CD8-positive, alpha-beta memory T cell (primary cell): ENCODE measurements at places on chromosomes 7 and 10. TPM values are rescaled to one million over a fixed set of nuclear protein-coding genes. Genes with fewer than 3 reads are reported as not detected.

DNA sequence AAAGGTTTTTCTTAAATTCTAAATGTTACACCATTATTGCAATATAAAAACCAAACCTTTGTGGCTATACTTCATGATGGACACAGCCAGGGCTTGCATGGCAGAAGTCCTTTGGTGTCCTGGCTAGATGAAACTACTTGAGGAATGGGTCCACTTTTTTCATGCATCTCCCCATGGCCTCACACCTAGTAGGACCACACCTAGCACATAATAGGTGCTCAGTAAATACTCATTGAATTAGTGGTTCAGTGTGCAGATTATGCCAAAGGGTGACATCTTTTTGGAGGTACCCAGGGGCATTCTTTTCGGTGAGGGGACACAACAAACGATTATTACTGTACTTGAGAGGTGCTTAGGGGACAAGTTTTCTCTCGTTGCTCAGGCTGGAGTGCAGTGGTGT lies 20.7 kb upstream of the SRGN start:
- DNase-seq, result no peak
- peaks cover 2% of the 10 kb centered on the region for H3K4me1 ChIP-seq
- no peaks in the 10 kb centered on the region for H3K36me3 ChIP-seq
- no peak overlapping the region for H3K27ac ChIP-seq
- no peak overlapping the region for H3K4me3 ChIP-seq
- no peaks in the 10 kb centered on the region for H3K27me3 ChIP-seq

DNA sequence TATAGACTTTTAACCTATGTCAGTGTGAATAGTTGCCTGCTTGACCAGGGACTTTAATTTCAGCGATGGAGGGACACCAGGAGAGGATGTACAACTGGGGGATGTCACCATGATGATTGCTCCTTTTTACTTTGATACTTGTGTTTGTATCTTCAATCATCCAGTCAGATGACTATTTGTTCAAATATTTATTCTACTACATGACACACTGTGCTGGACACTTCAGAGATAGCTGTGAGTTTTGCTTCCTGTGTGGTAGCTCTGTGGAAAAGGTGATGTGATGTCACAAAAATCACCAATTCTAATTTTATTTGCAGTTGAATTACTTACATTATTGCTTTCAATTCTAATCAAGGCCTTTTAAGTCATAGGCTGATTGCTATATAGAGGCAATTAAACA lies 62.7 kb upstream of the CREB5 start:
- H3K27ac ChIP-seq, result no peak overlapping the region
- no peaks in the 10 kb centered on the region for H3K36me3 ChIP-seq
- no peaks in the 10 kb centered on the region for H3K4me1 ChIP-seq
- no peak overlapping the region for H3K4me3 ChIP-seq
- DNase-seq, result no peak

GRCh38 chr10:56318816-56319215 lies 42.2 kb downstream of the ZWINT start:
- no peaks in the 10 kb centered on the region for H3K27me3 ChIP-seq
- H3K4me3 ChIP-seq, result no peak overlapping the region
- H3K4me1 ChIP-seq, result no peaks in the 10 kb centered on the region
- H3K36me3 ChIP-seq, result no peaks in the 10 kb centered on the region

Gene GDF2
- total RNA-seq, result not detected

DNA sequence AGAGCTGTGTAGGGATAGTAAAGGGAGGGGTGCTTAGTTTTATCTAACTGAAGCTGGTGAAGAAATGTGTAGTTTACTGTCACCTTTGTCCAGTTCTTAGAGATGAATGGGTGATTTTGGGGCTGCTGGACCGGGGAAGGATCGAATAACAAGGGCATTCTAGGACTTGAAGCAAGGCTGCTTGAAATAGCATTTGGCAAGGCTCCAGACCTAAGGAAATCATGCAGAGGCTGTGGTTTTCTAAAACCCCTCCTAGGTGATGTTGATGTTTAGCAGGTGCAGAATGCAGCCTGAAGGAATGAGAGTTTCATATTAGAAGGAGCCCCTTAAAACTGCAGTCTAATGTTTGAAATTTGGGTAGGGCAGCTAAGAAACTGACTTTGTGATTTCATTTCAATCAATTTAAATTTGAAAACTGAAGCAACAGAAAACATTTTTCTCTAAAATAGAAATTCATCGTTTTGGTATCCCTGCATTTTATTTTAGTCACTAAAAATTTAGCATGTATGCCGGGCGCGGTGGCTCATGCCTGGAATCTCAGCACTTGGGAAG lies 68.5 kb downstream of the TET1 start:
- no peaks in the 10 kb centered on the region for H3K27me3 ChIP-seq
- no peak overlapping the region for H3K27ac ChIP-seq
- H3K4me1 ChIP-seq, result peaks cover 23% of the 10 kb centered on the region
- H3K36me3 ChIP-seq, result no peaks in the 10 kb centered on the region

Gene MBL2
- total RNA-seq, result not detected

Gene PRR15
- total RNA-seq, result not detected

GRCh38 chr10:54434782-54435181 lies 366.2 kb downstream of the PCDH15 start:
- no peak overlapping the region for H3K27ac ChIP-seq
- H3K36me3 ChIP-seq, result no peaks in the 10 kb centered on the region
- no peak overlapping the region for H3K4me3 ChIP-seq

DNA sequence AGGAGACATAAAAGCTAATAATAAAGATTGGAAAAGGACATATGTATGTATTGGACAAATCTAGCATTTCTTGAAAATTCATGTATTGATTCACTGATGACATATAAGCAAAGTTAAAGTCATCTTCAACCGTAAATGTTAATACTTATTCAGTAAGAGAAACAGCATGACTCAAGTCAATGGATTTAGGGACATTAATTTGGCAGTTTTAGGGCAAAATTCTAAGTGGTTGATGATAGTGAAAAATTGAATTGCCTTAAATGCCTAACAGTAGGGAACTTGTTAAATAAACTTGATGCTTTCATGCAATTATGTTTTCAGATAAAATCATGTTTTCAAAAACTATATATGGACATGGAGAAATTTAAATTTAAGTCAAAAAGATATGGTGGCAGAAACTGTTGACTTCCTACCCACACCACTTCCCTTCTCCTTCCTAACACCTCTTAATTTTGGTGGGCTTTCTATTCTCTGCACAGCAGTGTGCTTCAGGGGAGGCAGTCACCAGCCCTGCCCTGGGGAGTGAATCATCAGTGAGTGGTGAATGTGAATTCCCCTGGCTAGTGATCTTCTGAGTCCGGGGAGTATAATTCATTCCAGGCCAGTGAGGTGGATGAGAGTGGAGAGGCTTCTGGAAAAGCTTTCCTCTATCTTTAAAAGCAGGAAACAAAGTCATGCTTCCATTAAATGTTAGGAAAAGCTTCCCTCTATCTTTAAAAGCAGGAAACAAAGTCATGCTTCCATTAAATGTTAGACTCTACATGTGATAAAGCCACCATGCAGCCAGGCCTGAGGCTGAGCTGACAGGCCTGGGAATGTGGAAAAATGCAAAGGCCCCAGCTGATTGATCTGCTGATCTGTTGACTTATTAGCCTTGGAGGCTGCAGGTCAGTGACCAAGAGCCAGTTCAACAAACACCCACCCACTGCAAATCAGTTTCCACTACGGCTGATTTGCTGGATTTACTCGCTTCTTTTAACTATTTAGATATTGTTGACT lies 25.2 kb upstream of the ITGB1 start:
- DNase-seq, result peak; percentile 25
- H3K4me3 ChIP-seq, result no peak overlapping the region
- peak overlapping the region; percentile 94 for H3K27ac ChIP-seq
- H3K27me3 ChIP-seq, result no peaks in the 10 kb centered on the region
- peaks cover 37% of the 10 kb centered on the region for H3K4me1 ChIP-seq
- H3K36me3 ChIP-seq, result no peaks in the 10 kb centered on the region

Gene STEAP1
- not detected for total RNA-seq

Gene SSBP1
- 284 TPM for total RNA-seq

- H3K4me3 ChIP-seq, result no peak overlapping the region
- H3K36me3 ChIP-seq, result no peaks in the 10 kb centered on the region
- H3K27me3 ChIP-seq, result no peaks in the 10 kb centered on the region
- H3K4me1 ChIP-seq, result peaks cover 7% of the 10 kb centered on the region
Measured at GRCh38 chr10:100907773-100908363, 4.9 kb upstream of the SLF2 start.

DNA sequence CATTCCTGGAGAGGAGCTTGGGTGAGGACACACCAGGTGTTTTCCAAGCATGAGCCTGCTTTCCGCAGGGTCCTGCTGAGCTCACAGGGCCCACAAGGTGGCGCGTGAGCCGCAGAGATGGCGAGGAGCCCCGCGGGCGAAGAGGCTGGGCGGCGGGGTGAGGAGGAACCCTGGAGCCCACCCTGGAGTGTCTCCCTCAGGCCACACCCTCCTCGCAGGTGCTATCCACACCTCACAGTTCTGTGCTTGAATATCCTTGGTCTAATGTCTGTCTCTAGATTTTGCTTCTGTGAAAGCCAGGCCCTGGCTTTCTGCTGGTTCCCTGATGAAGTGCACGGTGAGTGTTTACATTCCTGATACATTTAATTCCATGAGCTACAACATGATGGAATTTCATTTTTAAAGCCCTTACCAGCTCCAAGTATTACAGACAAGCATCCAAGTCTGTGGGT lies 433.6 kb downstream of the ACTR3B start:
- no peaks in the 10 kb centered on the region for H3K27me3 ChIP-seq
- no peaks in the 10 kb centered on the region for H3K4me1 ChIP-seq
- no peaks in the 10 kb centered on the region for H3K36me3 ChIP-seq
- no peak overlapping the region for H3K27ac ChIP-seq

Gene NPSR1
- not detected for total RNA-seq

Gene MCM10
- total RNA-seq, result 73.1 TPM

GRCh38 chr10:97297556-97298222 lies 5.3 kb upstream of the ARHGAP19 start:
- H3K4me1 ChIP-seq, result no peaks in the 10 kb centered on the region
- no peak for DNase-seq
- H3K27ac ChIP-seq, result peak overlapping the region; percentile 39
- no peaks in the 10 kb centered on the region for H3K36me3 ChIP-seq
- H3K4me3 ChIP-seq, result no peak overlapping the region

Gene MPLKIP
- total RNA-seq, result 33.4 TPM

Gene DDC
- not detected for total RNA-seq

Gene OR2A42
- total RNA-seq, result not detected

- no peak for DNase-seq
- H3K4me1 ChIP-seq, result no peaks in the 10 kb centered on the region
- H3K36me3 ChIP-seq, result no peaks in the 10 kb centered on the region
- no peak overlapping the region for H3K4me3 ChIP-seq
- no peaks in the 10 kb centered on the region for H3K27me3 ChIP-seq
- H3K27ac ChIP-seq, result no peak overlapping the region
Measured at GRCh38 chr7:159025161-159025779, 119.4 kb downstream of the VIPR2 start.

DNA sequence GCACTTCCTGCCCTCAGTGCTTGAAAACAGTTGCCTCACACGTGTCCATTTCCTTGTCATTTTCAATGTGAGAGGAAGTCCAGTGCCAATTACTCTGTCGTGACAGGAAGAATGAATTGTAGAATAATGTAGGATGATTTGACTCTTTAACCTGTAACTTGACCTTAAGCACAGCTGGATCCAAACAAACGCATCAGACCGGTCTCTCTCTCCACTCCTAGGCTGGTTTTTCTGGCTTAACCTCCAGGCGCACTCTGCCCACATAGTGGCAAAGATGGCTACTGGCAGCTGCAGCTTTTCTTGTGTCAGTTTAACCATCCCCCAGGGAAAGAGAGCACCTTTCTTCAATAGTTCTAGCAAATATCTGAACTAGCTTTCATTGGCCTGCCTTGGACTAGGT lies 29.4 kb upstream of the PNLIPRP3 start:
- no peaks in the 10 kb centered on the region for H3K36me3 ChIP-seq
- no peak for DNase-seq
- H3K4me1 ChIP-seq, result no peaks in the 10 kb centered on the region
- H3K27ac ChIP-seq, result no peak overlapping the region

Gene TAS2R60
- not detected for total RNA-seq

DNA sequence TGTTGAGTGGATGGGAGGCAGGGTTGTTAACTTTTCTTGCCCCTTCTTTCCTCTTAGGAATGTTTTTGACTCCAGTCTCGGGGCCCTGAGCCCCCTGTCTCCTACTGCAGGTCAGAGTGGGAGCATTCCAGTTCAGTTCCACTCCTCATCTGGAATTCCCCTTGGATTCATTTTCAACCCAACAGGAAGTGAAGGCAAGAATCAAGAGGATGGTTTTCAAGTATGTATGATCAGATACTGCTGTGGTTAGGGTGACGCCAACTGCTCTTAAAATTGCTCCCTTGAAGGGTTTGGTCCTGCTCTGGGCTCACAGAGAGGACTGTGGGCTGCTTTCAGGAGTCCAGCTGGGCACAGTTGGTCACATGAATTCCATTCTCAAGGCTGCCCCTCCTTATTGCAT lies 22.0 kb downstream of the VWA2 start:
- H3K4me1 ChIP-seq, result no peaks in the 10 kb centered on the region
- DNase-seq, result no peak
- H3K4me3 ChIP-seq, result no peak overlapping the region
- no peaks in the 10 kb centered on the region for H3K27me3 ChIP-seq
